ENCODE measurements at places on chromosomes 5 and 9.

DNA sequence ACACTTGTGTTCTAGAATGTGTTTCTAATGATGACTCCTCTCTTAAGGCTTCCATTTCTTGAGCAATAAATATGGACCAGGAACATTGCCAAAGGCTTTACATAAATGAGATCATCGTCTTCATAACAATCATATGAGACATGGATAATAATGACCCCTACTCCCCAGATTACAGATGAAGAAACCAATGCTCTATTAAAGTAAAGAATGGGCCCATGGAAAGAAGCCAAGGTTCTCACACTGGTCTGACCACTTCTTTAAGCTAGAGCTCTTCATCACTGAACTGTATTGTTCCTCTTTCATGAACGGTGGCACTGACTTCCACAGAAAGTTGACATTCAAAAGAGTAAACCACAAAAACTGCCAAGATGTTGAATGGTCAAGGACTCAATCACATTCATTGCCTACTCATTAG, 65.3 kb downstream of the MARCHF3 start:
- DNase-seq: peak; percentile 95

DNA sequence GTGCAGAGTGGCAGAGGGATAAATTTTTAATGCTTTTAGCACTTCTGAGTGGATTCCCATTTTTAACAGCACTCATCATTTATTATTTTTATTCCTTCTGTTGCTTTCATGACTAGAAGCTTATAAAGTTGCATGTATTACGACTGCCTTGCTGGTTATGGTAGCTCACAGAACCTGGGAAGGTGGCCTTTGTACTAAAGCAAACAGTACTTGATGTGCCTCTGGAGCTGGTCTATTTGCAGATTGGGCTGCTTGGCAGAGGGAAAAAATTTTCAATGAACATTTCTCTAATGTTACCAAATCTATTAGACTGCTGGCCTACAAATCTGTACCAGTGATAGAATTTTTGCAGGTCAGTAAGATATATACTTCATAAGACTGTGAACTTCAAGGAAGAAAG, 274.5 kb upstream of the C9orf72 start:
- DNase-seq: no peak

- DNase-seq: no peak
These were observed 241.6 kb downstream of the CDK5RAP2 start for GRCh38 chr9:120338340-120338739.

GRCh38 chr9:123251741-123252140, 16.6 kb downstream of the STRBP start:
- no peak for DNase-seq

- no peak for DNase-seq
These were observed 61.8 kb upstream of the CEMIP2 start for GRCh38 chr9:71830153-71830552.

DNA sequence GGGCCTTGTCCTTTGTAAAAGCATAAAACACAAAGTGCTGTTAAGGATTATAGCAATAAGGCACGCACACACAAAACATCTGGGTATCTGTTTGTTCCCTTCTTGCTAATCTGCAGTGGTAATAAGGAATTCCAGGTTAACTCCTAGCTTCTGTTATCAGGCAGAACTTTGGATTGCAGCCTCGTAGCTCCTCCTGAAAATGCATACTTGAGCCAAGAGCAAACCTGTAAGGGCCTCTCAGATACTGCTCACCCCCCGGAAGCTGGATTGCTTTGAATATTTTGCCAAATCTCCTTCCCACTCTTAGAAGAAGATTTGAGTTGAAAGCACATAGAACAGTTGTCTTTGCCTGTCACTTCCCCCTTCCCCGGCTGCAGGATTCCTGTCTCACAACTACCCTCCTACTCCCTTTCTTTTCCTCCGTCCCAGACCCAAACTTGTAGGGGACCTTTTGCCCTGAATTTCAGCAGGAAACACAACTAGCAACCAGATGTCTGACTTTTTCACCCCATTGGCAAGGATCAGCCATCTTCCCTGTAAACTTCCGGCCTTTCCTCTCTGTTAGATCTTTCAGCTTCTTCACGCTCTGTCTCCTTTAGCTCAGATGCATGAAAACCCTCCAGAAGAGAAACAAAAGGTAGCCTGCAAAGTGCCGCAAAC, 28.2 kb upstream of the SMAD5 start:
- peak; percentile 29 for DNase-seq

DNA sequence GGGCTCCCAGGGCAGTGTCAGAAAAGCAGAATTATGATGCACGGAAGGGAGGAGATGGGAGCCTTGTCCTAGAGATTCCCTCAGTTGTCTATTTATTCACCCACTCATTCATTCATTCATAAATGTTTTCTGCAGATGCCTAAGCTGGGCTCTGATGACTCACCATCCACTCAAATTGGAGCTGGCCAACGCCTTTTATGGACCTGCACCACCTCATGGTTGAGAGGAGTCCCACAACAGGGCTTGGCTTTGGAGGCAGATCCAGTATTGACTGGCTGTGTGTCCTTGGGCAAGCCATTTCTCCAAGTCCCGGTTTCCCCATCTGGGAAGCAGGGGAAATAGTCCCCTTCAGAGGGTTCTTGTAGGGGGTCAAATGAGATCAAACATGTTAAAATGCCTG, 227.8 kb downstream of the MELK start:
- DNase-seq: no peak

GRCh38 chr5:75460532-75460931, 50.9 kb downstream of the CERT1 start:
- no peak for DNase-seq
